ENCODE measurements at places on chromosomes 7 and 10.

- no peak for DNase-seq
Observed at GRCh38 chr10:49158915-49159314, 25.1 kb upstream of the FAM170B start.

GRCh38 chr7:121456785-121457359 is 60.8 kb upstream of the FAM3C start:
- DNase-seq: no peak

DNA sequence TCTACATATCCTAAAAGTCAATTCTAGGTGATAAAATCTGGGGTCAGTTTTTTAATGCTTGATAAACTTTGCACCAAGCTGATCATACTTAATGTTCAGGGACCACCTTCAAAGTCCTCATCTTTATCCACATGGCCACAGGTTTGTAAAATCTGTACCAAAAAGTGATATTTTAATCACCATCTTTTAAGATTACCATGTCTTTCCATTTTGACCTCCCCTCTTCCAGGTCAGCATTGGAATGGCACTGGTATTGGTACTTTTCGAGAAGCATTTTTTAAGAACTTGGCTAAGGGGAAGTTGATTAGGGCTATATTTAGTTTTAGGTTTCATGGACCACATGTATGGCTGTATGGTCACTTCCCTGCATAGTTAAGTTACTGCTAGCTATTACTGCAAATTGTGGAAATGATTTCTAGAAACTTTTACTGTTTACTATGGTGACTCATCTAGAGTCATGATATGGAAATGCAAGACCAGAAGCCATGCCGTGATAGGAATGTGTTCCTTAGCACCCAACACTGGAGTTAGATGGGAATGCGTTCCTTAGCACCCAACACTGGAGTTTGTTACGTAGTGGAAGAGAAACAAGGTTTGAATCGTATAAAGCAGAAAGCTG is 50.8 kb upstream of the ABLIM1 start:
- DNase-seq: no peak

DNA sequence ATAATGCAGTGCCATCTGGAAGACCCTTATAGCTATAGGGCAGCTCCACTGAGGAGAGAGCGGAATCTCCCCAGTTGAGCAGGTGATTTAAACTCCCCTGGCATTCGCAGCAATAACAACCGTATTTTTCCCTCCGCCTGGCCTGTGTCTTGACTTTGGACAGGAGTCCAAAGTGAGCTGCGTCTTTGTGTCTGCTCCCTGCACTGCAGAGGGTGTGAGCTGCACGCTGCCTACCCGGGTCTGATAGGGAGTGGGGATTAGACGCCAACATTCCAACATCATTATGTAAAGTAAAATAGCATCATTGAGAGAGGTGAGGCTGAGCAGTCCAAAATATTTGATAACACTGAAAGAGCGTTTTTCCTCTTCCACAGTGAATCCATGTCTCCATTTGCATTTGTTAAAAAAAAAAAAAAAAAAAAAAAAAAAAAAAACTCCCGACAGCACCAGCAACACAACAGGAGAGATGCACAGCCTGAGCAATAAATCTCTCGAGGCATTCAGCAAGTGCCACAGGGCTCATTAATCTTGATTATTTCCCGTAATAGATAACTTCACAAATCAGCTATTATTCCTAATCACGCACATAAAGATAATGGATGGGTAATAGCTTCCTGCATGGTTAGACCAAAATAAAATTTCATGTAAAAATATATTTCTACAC is 68.6 kb downstream of the CELF2 start:
- DNase-seq: no peak
